ENCODE measurements at places on chromosomes 3 and 15.

DNA sequence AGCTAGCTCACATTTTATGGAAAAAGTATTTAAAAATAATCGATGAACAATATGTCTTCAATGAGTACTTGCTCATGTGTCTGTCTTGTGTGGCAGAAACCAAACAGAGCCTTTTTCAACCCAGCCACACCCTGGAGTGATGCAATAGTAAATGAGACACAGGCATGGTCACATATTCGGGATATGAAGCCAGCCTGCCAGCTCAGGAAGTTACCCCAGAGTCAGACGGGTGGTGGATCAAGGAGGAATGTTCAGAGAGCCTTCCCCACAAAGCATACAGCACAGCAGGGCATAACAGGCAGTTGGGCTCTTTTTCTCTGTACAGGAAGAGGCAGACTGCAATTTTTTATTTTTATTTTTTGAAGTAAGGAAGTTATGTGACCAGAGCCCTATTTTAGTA lies 27.3 kb downstream of the LARP6 start:
- no peak for DNase-seq

- no peak for DNase-seq
These were observed 8.8 kb upstream of the SEMA7A start for GRCh38 chr15:74442604-74443003.

- no peak for DNase-seq
These were observed 53.3 kb upstream of the RNF7 start for GRCh38 chr3:141684758-141685157.

DNA sequence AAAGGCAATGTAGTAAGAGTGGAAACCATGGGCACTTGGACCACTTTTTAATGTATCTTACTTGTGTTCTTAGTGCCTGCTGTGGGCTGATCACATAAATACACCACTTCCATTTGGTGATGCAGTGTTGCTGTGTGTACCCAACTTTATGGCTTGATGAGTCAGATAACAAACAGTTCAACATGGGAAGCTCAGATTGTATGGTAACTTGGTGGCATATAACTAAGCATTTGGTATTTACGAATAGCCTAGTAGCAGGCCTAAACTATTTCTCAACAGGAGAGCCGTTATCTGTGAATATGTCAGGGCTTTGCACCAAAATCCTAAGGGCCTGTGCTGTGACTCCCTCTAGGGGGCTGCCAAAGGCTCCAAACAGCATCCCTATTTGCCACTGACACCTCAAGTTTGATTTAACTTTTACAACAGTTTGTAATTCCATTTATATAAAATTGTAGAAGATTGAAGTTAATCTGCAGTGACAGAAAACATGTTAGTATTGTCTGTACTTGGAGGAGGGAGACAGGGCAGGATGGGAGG lies 640.4 kb upstream of the CADM2 start:
- no peak for DNase-seq

DNA sequence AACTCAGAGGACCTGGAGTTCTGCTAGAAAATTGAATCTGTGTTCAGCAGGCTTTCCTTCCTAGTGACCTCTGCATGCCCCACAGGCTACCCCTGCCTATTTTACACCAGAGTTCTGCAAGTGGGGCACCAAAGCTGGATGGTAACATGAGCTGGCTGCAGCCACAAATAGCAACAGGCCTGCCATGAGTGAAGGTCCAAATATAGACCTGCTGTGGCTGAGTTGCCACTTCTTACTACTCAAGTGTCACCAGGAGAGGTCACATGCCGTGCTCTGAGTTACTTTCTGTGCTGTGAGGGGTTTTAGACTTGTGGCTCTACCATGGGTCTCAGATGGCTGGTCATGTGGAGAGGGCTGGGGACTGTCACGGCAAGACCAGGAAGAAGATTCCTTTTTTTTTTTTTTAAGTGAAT lies at the start of gene FSD2:
Gene FSD2 (minus strand): TSS at position 76 of the 413 bp plus-strand sequence. CDS start 18,679 bp downstream, outside the sequence.
- DNase-seq, result peak; percentile 85

DNA sequence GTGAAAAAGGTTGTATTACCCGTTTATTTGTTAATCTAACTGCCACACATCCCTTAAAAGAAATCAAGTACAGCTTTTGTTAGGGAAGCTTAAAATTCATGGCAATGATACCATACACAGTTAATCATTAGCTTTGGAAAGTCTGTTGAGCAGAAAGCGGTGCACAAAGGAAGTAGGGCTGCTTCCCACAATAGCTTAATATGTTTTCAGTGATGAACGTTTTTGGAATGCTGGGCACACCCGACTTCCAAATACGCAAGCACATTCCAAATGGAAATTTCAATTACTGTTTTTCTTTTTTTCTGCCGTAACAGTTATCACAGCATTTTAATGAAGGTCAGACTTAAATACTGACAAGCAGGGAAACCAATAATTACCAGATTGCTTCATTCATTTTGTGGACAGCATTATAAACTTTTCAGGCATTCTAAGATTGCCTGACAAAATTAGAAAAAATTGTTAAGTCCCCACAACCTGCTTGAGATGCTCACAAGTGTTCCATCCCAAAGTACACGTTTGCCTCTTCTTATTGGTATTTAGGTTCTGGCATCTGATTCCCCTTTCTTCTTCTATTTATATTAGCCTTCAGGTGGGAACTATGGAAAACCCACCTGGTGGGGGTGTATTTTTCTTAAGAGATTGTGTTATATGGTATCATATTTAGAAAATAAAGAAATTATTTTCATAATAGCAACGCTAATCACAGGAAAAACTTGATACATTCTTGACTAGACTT lies 1.1 kb upstream of the ECT2 start:
- no peak for DNase-seq

GRCh38 chr15:45021348-45021747 lies 1.6 kb upstream of the SORD start:
- DNase-seq, result no peak

- DNase-seq, result no peak
These were observed 193.6 kb downstream of the EPHA3 start for GRCh38 chr3:89300981-89301380.

DNA sequence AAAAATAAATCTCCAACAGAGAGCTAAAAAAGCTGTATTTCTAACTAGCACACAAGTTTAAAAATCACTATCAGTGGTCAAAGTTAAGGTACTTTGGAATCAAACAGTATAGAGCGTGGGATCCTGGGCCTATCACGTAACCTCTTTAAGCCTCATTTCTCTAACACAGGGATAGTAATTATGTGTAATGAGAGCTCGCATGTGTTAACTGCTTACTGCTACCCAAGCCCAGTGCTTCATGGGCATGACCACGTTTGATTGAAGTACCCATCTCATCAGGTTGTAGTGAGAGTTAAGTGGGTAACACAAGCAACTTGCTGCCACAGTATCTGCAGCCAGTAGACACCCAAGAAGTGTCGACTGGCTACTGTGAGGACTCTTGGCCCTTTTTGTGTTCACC lies 28.2 kb upstream of the NOX5 start:
- DNase-seq, result no peak

DNA sequence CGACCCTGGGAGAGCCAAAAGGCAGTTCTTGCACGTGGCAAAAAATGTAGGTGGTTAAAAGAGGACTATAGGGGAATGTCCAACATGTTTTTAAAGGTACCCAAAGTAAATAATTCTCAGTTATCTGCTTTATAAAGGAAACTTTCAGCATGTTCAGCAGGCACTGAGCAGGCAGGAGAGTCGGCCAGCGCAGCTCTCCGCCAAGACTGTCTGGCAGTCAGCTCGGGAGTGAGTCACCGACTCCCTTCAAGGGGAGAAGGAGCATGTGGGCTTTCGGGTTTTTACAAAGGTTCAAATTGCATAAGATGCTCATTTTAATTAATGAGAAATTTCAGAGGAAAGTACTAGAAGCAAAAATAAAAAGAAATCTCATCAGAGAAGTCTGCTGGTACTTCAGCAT lies 7.0 kb downstream of the GABRA5 start:
- no peak for DNase-seq

DNA sequence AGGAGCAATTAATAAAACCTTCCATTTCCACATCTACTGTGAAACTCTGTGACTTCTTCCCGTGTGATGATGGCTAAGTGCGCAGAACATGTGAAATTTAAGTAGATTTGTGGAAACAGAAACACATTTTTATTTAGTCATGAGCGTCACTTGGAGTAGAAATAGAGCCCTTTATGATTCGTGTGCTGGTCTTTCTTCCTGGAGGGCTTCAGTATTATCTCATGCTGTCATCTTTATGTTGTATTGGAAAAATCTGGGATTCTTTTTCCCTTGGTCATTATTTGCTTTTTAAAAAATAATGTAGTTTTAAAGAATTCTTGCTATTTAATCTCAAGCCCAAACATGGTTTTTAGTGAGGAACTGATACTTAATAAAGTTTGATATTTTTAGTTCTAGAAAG lies 284.0 kb upstream of the CTDSPL start:
- DNase-seq, result no peak

Data from GM12864 (cell line).